ENCODE measurements at places on chromosomes 7 and 10.

DNA sequence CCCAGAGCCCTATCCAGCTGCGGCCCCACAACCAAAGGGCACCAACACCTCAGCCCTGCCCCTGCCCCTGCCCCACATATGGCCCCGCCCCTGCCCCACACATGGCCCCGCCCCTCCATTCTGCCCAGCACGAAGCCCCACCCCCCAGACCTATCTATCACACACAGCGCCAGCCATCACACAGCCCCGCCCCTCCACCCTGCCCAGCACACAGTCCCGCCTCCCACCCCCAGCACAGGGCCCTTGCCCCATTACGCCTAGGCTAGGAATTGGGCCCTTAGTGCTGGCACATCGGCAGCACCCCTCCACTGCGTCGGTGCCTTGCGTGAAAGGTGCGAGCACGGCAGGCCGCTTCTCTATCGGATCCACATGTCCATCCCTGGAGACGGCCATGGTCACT, 126.8 kb downstream of the MAD1L1 start:
- DNase-seq, result no peak

DNA sequence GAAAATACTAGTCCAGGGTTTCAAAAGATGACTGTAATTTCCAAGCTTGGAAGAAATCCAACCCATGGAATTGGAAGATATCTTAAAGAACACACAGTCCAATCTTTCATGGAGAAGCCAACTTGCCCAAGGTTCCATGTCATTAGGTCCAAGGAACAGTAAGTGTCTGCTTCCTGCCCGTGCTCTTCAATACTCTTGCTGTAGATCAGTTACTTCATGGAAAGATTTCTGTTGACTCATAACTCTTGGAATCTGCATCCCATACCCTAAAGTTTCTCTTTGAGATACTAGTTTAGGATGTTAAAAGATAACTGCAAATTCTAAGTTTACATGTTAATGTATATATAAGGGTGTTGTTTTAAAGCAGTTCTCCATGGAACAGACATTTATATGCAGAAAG, 127.9 kb upstream of the SLC13A1 start:
- DNase-seq, result no peak

- DNase-seq, result no peak
Observed at GRCh38 chr10:85238676-85239075, 910.3 kb downstream of the CCSER2 start.

DNA sequence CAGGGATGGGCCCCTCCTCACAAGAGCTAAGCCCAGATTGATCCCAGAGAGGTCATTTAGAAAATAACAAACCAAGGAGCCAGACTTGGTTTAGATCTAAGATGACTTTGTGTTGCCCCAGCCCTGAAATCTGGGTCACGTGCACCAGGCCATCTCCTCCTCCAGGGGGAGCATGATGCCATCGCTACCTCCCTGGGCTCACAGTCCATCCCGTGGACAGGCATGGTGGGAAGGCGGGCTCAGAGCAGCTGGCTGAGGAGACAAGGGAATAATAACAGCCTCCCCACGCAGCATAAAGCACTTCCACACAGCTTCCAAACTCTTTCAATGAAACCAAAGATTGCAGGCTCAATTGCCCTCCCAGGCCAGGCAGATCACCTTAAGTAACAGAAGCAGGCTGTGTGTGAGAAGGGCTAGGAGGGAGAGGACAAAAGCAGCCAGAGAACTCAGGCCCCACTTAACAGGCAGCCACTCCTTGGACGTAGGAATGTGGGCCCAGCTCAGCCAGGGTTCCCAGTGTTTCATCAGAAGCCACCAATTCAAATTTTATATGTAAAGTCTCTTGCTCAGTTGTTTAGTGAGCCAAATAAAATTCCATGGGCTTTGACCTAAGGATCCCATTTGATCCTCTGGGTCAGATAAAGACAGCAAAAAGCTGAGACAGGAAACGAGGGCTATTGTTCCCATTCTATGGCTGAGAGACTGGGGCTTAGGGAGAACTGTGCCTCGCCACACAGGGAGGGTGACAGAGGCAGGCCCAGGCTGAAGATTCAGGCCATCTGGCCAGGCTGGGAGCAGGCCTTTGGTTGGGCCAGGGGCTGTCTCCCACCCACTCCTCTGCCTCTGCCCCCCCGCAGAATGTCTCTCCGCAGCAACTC, 100.2 kb downstream of the COL13A1 start:
- no peak for DNase-seq

All from SIG-M5 (cell line).